ENCODE measurements at places on chromosomes 11 and 22.

DNA sequence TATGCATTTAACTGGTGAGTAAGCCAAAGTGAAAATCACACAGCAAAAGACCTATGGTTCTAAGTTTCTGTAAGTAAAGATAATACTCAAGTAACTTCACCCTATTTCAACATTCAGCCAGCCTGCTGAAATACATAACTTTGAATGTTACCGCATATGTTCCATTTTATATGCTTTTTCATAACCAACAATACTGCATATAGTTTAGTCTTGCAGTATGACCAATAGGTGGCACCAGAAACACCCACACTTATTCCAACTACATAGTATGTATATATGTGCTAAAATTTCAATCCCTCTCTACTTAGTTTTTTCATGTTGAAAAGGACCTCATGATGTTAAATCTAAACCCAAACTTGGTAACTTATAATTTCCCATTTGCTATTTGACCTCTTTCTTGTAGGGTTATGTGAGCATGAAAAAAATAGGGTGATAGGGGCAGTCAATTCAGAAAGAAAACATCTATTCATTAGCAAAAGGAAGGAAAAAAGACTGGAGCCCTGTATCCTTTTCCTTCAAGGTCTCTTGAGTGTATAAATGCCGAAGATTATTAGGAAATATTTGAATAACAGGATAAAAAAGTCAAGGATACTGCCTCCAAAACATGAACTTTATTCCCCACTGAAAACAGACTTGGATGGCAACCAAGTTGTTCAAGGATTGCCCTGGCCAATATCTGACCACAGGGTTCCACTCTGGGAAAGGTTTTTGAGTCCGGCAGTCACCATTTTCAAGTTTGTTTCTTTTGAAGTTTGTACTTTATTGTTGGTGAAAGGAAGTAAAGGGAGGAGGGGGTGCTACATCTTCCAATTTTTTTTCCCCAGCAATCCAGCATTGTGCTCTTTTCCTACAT, 23.8 kb upstream of the FZD4 start:
- peak; percentile 39 for DNase-seq

DNA sequence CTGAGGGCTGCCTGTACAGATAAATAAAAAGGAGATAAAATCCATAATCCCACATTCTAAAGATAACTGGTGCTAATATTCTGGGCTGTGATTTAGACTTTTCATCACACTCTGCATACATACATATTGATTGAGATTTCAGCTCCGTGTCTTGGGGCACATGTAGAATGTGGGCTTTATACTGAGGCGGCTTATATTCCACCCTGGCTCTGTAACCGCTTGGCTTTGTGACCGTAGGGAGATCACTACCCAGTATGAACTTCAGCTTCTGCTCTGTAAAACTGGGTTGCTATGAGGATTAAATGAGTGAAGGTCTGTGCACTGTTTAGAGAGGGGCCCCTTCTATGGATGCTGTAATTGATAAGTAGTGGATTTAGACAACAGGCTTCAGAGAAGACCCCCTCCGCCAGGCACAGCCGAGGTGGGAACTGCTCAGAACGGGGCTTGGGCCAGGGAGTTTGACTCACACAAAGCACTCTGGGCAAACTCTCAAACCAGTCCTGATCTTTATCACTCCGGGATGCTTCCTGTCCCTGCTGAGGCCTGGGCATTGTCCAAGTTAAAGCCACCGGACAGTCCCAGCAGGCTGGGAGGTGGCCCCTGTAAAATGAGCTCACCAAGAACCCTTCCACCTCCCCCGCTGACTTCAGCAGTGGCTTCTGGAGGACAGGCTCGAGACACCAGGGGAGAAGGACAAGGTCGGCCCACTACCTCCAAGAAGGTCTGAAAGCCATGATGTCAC, 17.2 kb downstream of the KIAA1671 start:
- peak; percentile 34 for DNase-seq

DNA sequence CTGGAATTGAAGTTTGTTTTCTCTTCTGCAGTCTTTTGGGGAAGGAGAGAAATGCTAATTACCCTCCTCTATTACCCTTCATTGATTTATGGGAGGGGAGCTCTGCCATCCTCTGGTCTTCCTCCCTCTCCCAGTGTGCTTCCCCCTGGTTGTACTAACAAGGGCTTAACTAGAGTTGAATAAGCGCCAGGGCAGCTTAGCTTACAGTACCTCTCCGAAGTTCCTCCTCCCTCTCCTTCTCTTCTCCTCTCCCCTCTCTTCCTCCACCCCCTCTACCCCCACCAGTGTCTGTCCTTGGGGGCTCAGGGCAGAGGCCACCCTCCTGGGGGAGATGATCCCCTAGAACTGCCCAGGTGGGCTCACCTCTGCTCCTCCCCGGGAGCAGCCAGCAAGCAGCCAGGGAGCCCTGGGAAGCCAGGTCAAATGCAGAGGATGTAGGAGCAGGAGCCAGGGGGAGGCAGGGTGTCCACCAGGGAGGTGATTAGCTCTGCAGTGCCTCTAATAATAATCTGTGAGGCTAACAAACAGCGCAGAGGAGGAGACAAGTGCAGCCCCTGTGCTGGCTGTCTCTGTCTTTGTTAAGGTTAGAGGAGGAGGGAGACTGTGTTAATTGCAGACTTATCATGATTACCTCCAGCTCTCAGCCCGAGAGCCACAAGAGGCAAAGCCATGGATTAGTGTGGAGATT, 191.6 kb upstream of the CADM1 start:
- DNase-seq: no peak

DNA sequence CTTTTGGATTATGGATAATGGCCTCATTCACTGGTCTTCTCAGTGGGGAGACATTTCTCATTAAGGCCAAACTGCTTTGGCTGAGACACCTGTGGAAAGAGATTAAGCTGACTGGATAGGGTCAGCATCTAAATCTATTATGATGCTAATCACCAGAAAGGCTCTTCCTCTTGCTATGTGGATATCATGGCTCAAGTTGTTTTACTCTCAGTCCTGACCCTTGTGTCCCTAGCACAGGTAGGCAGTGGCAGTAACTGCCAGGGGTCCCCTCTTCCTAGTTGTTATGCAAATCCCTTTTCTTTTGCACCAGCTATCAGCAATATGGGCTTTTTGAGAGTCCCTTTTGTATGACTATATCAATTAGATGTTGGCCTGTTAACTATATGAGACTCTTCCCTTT, 335.7 kb upstream of the PLET1 start:
- DNase-seq: no peak

DNA sequence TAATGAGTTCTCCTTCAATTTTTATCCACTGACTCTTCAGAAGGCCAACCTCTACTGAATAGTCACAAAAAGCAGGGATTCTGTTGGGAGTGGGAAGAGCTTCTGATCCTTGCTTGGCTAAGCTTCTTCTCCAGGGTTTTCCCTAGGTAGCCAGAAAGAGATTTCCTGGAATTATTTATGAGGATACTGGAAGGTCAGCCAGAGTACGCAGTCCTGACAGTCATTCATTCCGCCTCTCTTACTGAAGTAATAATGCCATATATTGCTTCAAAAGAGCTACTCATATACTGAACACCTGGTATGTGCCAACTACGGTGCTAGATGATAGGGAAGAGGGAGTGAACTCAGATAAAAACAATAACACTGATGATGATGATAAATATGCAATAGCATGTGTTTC, 116.1 kb downstream of the CCDC34 start:
- DNase-seq: no peak

- DNase-seq: no peak
Observed at GRCh38 chr11:36241497-36241896, 47.7 kb downstream of the COMMD9 start.

DNA sequence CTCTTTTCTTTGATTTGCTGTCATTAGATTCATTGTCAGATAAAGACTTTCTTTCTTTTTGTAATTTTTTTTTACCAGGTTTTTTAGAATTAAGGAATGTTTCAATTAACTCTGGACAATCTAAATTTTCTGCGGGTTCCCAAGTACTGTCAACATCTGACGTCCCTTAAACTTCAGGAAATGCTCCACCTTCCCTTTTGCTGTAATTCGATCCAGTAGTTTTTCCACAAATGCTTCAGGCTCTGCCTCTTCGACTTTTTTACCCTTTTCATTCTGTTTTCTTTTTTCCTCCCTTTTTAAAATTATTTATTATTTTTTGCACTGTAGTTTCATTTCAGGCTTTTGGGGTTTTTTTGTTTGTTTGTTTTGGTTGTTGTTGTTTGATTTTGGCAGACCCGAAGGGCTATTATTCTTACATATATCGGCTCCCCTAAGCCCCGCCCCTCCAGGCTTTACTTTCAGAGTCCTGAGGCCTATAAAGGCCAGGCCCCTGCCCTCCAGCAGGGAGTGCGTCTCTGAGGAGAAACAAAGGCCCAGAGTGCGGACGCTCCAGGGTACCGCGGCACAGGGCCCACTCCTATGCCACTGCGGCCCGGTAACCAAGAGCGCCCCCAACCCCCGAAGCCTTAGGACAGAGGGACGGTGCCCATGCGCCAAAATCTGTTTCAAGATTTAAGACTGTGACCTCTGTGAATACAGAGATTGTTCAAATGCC, 116.4 kb downstream of the TYR start:
- no peak for DNase-seq

DNA sequence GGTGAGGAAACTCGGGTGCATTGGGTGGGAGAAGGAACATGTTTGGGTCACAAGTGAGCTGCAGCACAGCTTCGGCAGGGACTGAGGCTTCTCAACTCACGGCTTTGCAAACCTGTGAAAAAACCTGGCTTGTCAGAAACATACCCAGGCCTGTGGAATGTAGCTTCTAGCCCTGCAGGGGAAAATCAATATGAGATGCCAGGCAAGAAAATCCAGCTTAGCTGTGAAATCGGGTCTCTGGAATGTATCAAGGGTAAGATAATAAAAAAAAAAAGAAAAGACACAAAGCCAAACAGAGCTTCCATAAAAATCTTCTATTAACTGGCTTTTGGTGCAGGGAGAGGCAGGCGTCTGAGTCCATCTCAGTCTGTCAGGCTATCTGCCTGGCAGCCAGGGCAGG, 28.5 kb downstream of the UQCR10 start:
- DNase-seq: no peak

GRCh38 chr11:90698238-90698637, 475.4 kb upstream of the CHORDC1 start:
- no peak for DNase-seq

DNA sequence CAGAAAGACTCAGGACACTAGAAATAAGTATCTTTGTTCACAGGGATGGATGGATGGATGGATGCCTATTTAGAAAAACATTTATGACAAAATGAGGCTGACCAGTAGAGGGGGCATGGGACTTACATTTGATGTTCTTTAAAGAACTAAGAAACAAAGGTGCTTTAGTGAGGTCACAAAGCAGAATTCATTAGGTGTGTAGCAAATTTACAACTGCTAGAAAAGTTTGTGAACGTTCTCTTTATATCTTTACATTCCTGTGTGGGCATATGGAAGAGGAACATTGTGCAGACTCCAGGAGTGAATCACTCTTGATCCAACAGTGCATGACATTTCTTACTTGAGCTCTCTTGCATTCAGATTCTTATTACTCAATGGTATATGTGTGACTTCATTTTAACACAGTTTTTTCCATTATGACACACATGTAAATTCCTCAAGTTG, 15.8 kb upstream of the SIK2 start:
- peak; percentile 31 for DNase-seq

DNA sequence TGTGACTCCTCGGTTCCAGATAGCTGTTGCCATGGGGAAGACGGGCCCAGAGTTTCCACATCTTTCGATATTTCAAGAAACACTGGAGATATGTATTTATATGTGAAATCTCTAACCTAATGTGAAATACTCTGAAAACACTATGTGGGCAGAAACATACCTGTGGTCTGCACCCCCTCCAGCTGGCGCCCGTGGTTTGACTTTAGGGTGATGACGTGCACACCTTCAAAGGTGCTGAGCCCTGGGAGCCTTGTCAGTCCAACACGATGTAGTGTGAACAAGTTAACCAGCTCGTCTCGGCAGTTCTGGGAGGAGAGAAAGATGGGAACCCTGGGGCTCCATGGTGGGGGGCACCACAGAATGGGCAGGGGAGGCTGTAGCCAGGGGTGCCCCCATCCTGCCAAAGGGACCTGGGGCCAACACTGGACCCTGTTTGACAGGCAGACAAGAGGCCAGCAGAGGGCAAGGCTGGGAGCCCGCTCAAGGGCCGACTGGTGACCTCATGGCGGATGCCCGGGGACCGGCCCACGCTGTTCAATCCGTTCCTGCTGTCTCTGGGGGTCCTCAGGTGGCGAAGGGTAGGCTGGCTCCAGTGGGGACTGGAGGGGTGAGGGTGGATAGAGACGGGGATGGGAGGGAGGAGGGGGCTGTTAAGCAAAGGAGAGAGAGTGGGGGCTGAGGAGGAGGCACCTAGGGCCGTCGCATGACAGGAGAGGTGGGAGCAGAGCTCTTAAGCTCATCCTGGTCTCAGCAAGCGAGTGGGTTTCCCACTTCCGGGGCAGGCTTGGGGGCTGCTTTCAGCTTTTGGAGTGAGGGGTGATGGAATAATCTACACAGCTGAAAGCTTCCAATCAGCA, 43.8 kb downstream of the TRIOBP start:
- DNase-seq: no peak

Data from SW 1271 (cell line).